ENCODE measurements at places on chromosomes 2 and 18.

DNA sequence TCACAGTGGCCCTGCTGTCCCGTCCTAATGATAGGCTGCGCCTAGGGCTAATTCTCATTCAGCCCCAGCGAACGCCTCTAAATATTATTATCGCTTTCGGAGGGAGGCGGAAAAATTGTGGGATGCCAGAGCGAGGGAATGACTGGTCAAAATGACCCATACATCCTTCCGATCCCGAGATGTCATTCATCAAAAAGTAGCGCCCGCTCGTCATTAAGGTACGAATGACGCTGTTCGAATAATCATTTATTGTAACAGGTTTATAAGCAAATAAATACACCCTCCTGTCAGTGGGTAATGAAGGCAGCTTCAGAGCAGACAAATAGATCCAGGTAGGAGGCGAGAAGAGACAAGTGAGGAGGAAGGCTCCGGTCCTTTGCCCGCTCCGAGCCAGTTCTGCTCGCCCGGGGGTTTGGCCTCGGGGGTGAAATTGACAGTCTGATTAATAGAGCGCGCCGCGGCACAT is at the start of gene EVX2:
Gene EVX2, minus strand, starts transcription at position 167 of the 466 bp plus-strand sequence. CDS start 186 bp downstream, outside the sequence.
- no peak for ATAC-seq

- no peak for ATAC-seq
Observed at GRCh38 chr2:112640467-112640799, 5.3 kb upstream of the SLC20A1 start.

DNA sequence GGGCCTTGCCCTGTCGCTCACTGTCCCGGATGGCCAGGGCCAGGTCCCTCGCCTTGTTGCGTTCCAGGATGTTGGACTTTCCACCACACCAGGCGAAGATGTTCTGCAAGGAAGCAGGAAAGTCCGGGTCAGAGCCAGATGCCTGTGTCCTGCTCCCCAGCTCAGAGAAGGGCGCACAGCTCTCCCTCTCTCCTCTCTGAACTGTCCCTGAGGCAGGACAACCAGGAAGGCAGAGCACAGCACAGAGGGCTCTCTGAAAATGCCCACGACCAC is 11.0 kb downstream of the CAPG start:
- no peak for ATAC-seq

DNA sequence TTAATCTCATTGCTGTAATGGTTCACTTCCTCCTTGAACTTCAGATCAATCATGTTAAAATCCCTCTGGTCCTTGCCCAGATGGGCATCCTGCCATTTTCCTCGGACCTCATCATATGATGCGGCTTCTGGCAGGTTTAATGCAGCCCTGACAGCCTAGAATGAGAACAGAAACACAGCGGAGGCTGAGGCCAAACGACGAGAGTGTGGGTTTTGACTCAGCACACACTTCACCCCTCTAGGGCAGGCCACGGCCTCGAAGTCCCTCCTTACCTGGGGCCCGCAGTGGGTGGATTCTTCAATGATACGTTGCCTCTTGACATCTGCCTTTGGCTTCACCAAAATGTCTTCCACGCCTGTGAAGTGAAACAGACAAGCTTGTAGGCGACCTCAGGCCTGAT is 56.8 kb downstream of the POLR1A start:
- ATAC-seq: peak; percentile 51

GRCh38 chr2:5766056-5766455 is 73.9 kb downstream of the SOX11 start:
- ATAC-seq: no peak

- ATAC-seq: no peak
Observed at GRCh38 chr18:51097021-51097822, 67.2 kb downstream of the SMAD4 start.

DNA sequence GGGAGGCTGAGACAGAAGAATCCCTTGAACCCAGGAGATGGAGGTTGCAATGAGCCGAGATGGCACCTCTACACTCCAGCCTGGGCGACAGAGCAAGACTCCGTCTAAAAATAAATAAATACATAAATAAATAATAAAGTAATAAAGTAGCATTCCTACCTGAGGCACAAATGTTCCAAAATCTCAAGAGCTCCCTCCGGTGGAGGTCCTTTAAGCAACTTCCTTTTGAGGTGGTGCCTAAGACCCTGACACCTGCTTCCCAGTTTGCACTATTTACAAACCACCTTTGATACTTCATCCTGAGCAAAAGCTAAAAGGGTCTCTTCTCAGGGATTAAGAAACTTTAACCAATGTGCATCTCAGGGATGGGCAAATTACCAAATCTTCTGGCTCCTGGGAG is 505.1 kb downstream of the CNTNAP5 start:
- no peak for ATAC-seq

DNA sequence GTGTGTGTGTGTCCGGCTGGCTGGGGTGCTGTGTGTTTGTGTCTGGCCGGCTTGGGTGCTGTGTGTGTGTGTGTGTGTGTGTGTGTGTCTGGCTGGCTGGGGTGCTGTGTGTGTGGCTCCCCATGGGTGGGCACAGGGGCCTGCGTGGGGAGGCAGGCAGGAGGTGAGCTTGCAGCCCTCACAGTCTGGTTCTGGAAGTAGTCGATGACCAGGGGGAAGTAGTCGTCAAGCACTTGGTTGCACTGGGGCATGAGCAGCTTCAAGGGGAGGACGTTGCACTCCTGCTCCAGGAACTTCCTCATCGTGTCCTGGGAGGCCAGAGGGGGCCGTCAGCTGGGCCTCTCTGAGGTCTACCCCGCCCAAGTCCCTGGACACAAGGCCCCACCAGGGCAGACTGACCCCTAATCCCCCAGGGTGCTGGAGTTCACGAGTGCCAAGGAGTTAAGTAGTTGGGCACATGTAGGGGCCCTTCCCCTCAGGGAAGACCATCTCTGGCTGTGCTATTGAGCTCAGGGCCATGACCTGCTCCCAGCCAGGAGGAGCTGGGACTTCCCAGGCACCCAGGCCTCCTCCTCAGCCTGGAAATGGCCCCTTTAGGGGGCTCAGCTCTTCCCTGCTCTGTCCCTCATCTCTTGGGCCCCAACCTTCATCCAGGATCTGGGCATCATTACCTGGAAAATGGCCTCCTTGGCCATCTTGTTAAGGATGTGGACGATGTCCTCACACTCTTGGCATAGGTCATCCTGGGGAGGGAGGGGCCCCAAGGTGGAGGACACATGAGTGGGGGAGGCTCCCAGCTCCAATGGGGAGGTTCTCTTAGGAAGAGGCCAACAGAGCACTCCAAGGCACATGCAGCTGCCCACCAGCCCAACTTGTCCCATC is 1.3 kb downstream of the SFTPB start:
- no peak for ATAC-seq

- ATAC-seq: no peak
Observed at GRCh38 chr2:210895132-210895531, 338.7 kb downstream of the CPS1 start.

GRCh38 chr2:10750610-10751009 is 29.2 kb downstream of the ATP6V1C2 start:
- no peak for ATAC-seq

DNA sequence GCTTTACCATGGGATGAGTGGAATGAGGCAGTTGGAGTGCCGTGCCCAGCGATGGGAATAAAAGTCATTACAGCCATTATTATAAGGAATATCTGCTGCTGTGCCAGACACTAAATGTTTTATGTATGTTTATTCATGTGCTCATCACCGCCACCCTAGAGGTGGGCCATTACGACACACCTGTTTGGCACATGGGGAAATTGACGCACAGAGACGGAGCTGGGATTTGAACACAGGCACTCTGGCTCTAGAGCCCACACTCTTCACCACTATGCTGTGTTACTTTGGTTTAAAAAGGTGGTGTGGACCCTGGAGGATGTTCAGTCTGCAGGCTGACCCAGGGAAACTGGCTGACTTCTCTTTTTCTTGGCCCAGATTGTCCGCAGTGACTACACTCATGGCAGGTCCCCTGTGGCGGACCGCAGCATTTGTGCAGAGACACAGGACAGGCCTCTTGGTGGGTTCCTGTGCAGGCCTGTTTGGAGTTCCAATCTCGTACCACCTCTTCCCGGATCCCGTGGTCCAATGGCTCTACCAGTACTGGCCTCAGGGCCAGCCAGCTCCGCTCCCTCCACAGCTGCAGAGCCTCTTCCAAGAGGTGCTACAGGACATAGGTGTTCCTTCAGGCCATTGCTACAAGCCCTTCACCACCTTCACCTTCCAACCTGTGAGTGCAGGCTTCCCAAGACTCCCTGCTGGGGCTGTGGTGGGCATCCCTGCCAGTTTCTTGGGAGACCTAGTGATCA is 1.6 kb downstream of the TMEM177 start:
- ATAC-seq: no peak

DNA sequence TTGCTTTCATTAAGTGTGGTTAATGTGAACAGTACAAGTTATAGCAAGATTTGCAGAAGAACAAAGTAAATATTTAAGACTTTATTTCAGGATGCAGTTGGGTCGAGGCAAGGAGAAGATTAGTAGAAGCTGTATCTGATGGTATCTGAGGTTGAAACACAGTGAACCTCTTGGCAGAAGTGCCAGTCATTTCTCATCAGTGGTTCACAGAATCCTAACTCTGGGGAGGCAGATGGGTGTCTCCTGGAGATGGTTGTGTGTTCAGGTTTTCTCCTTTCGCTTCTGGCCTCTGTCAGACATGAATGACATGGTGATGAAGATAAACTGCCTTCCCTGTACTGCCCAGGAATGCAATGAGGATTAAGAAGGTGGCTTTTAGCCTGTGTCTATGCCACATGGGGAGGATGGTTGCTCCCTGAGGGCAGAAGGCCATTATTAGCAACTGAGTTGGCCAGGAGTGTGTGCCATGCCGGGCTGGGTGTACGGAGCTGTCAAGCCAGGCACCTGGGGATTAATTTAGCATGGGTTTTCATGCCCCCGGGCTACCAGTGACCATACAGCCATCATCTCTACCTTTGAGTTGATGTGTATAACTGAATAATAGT is 28.0 kb downstream of the MGAT5 start:
- no peak for ATAC-seq

DNA sequence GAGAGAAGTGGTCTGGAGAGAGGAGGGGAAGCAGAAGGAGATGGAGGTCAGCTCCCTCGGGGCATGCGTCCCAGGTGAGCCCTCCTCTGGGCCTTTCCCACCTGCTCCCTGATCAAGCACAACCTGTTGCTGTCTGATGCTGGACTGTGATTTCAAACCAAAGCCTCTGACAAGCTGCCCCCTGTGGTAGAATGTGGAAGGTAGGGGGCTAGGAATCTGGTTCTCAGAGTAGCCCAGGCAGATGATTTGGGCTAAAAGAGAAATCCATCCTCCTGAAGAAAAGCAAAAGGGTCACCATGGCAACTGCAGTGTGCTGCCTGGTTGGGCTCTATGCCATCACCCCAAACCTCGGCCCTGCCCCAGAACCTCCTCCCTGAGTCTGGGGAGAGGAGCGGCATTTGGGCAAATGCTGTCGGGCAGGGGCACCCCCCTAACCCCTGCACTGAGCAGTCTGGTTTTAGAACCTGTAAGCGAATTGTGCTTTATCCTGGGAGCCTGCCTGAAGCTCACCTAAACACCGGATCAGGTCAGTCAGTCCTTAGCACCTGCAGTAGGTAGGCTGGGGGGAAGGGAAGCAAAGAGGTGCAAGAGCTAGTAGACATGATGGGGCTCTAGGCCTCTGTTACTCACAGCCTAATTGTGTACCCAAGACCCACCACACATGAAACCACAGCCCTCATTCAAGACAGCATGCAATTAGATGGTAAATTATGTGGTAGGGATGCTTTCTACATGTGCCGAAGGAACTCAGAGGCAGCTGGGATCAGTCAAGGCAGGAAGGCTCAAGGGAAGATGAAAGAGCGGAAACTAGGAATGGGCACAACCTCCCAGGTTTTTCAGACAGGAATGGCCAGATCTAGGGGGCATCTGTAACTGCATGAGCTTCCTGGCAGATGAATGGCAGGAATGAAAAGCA is 83.5 kb downstream of the DNMT3A start:
- no peak for ATAC-seq

GRCh38 chr2:163670929-163671328 is 64.9 kb downstream of the FIGN start:
- no peak for ATAC-seq

GRCh38 chr2:12697617-12698016 is 19.1 kb upstream of the TRIB2 start:
- no peak for ATAC-seq

GRCh38 chr2:28062867-28063266 is 172.3 kb downstream of the BABAM2 start:
- no peak for ATAC-seq

GRCh38 chr2:98577313-98577712 is 31.0 kb downstream of the COA5 start:
- no peak for ATAC-seq

- no peak for ATAC-seq
Observed at GRCh38 chr2:68241732-68242131, 10.6 kb downstream of the PPP3R1 start.

GRCh38 chr2:222776792-222777191 is 84.0 kb upstream of the ACSL3 start:
- ATAC-seq: no peak

DNA sequence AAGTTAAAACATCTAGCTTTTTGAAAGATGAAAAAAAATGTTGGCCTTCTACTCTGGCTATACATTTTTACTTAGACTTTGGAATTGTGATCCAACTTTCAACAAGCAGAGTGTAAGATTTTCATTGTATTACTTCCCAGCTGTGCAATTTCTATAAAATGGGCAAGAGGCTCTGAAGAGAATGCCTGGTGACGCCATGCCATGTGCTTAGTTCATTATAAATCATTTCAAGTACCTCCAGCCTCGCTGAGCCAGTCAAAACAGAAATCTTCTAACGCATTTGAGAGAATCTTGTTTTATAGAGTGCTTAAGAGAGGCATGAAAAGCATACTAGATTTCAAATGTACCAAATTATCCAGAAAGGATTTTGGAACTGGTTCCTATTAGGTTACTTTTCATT is 10.1 kb upstream of the STK17B start:
- no peak for ATAC-seq

GRCh38 chr2:121809607-121810006 is 54.2 kb downstream of the TSN start:
- ATAC-seq: no peak

GRCh38 chr2:19675003-19675629 is 226.7 kb downstream of the TTC32 start:
- ATAC-seq: no peak

- ATAC-seq: no peak
Observed at GRCh38 chr2:37552339-37552738, 119.1 kb downstream of the CDC42EP3 start.

GRCh38 chr2:61549546-61549945 is 11.4 kb upstream of the XPO1 start:
- ATAC-seq: no peak
